ENCODE measurements at places on chromosomes 2 and 18. TPM values are rescaled to one million over a fixed set of nuclear protein-coding genes. Genes with fewer than 3 reads are reported as not detected.

DNA sequence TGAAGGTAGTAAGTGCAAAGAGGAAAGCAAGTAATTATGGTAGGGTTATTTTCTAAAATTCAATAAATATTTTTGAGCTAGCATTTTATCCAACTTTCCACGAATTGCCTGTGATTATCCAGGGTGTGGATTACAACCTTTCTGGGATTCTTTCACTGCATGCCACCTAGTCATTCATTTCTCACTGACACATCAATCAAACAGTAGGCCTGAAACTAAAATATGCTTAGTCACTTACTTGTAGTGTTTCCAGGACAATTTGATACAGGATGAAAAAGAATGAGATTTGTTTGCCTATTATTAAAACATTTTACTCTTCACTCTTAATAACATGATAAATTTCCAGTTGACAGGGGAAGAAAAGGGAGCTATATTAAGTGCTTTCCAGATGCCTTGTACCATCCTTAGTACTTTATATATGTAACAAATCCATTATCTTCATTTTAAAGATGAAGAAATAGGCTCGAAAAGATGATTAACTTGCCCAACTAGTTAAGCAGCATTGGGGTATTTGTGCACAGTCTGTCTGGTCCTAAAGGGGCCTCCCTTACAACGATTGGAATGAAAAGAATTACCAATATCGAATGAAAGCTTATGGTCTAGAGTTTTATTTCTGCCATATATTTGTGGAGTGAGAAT, 70.4 kb downstream of the KCTD1 start:
- H3K36me3 ChIP-seq: no peaks in the 10 kb centered on the region
- no peak for DNase-seq
- H3K4me3 ChIP-seq: no peak overlapping the region
- no peak overlapping the region for H3K27ac ChIP-seq

DNA sequence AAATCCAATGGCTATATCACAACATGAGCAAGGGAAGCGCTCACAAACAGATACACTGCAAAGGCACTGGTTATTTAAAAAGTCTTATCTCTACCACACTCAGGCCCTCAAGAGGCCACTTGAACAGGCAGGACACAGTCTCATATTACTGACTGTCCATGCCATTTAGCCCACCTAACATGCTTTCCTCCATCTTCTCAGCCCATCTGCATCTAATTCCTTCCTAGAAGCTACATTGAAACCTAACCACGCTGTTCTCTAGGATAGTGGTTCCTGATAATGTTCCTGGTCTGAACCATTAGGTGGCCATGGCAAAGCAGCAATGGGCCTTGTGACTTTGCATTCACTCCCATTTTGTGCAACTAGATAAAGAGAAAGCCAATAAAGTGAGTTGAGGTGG, 22.5 kb upstream of the NEB start:
- H3K4me1 ChIP-seq: no peaks in the 10 kb centered on the region
- no peak overlapping the region for H3K4me3 ChIP-seq
- H3K36me3 ChIP-seq: no peaks in the 10 kb centered on the region
- H3K27me3 ChIP-seq: no peaks in the 10 kb centered on the region
- H3K27ac ChIP-seq: no peak overlapping the region

DNA sequence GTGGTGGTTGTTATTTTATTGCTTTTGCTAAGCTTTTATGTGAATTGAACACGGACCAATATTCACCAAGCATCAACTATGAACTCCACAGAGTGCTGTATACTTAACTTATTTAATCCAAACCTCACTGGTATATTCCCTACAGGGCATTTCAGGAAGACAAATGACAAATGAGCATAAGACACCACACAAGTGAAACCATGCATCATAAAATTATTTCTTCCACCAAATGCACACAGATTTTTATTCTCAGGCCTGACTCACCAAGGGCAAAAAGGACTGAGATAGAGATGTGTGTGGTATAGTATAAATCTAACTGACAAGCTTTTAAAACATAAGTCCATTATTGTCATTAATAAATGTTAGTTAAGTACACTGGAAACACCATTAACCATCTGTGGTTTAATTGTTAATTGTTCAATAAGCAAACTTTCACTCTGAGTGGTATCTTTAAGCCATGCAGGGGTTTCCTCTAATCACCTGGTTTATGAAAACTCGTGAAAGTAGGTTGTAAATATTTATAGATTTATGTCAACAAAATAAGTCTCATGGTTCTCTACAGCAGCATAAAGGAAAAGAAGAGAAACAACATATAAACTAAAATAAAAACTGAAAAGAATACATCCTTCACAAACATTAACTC, 77.6 kb upstream of the CRIM1 start:
- no peaks in the 10 kb centered on the region for H3K27me3 ChIP-seq
- no peaks in the 10 kb centered on the region for H3K4me1 ChIP-seq
- H3K36me3 ChIP-seq: no peaks in the 10 kb centered on the region
- H3K4me3 ChIP-seq: no peak overlapping the region
- no peak overlapping the region for H3K27ac ChIP-seq

The CPSF3 gene
- 28.7 TPM for total RNA-seq

GRCh38 chr2:175597286-175597685, 404.8 kb downstream of the LNPK start:
- H3K4me3 ChIP-seq: no peak overlapping the region
- no peak for DNase-seq
- H3K27ac ChIP-seq: no peak overlapping the region
- H3K4me1 ChIP-seq: no peaks in the 10 kb centered on the region
- no peaks in the 10 kb centered on the region for H3K36me3 ChIP-seq
- no peaks in the 10 kb centered on the region for H3K27me3 ChIP-seq

The NIF3L1 gene
- 8.8 TPM for total RNA-seq

DNA sequence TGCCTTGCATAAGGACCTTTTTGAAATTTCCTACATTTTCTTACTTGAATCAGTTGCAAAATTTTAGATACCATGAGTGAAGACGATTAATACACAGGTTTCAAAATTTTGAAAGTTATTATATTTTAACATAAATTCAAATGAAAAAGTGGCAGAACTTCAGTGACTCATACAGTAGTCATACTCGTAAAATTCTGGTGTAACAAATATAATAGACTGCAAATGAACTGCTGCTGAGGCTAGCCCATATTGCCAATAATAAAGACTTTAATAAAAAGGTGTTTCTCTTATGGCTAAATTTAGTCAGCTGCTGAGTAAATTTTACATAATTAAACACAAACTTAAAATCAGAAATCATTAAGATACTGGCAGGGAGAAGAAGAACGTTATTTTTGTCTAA, 36.9 kb downstream of the MSH6 start:
- H3K4me1 ChIP-seq: no peaks in the 10 kb centered on the region
- H3K36me3 ChIP-seq: peaks cover 74% of the 10 kb centered on the region
- H3K27me3 ChIP-seq: no peaks in the 10 kb centered on the region

DNA sequence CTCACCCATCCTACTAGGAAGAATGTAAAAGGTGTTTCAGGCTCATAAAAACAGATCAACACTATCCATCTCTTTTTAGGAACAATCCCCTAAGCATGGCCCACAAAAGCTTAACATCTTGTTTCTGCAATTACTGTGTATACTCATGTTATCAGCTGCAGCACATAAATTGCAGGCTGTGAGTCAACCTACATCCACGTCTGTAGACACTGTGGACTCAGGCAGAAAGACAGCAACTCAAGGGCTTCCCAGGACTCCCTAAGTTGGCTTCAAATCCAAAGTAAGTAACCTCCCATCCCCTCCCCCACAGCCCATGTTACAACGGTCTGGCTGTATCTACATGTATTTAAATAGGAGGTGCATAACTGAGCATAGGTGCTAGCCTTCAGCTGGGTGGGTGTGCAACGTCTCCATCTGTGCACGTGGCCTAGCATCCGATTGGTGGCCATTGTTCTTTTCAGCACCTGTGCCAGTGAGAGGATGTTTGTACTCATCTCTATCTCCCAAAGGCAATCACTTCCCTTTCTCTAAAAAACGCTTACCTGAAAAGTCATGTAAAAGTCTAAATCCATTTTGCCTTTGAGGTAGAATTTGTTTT, 30.1 kb downstream of the UXS1 start:
- H3K4me3 ChIP-seq: no peak overlapping the region
- DNase-seq: peak; percentile 19
- no peaks in the 10 kb centered on the region for H3K36me3 ChIP-seq
- H3K27me3 ChIP-seq: no peaks in the 10 kb centered on the region
- peaks cover 28% of the 10 kb centered on the region for H3K4me1 ChIP-seq

The CFC1 gene
- not detected for total RNA-seq

GRCh38 chr18:12630136-12630535, 27.8 kb downstream of the SPIRE1 start:
- H3K27me3 ChIP-seq: no peaks in the 10 kb centered on the region
- DNase-seq: no peak
- no peaks in the 10 kb centered on the region for H3K36me3 ChIP-seq
- no peak overlapping the region for H3K4me3 ChIP-seq
- no peak overlapping the region for H3K27ac ChIP-seq

DNA sequence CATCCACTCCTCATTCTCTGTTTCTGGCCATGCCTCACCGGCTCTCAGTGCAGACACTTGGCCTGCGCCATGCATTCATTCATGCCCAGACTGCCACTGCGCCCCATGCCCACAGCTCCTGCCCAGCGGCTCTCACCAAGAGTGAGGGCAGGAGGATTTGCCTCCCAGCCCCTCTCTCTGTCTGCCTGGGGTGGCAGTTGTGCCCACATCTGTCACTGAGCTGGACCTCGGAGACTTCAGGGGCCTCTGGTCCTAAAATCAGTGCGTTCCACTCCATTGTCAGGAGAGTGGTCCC, 75.1 kb downstream of the CIB4 start:
- H3K4me1 ChIP-seq: peaks cover 10% of the 10 kb centered on the region
- no peak overlapping the region for H3K27ac ChIP-seq
- H3K4me3 ChIP-seq: no peak overlapping the region
- H3K27me3 ChIP-seq: peaks cover 21% of the 10 kb centered on the region

- no peak overlapping the region for H3K4me3 ChIP-seq
- no peaks in the 10 kb centered on the region for H3K27me3 ChIP-seq
- no peaks in the 10 kb centered on the region for H3K36me3 ChIP-seq
Observed at GRCh38 chr2:168316073-168316440, 68.7 kb upstream of the STK39 start.

DNA sequence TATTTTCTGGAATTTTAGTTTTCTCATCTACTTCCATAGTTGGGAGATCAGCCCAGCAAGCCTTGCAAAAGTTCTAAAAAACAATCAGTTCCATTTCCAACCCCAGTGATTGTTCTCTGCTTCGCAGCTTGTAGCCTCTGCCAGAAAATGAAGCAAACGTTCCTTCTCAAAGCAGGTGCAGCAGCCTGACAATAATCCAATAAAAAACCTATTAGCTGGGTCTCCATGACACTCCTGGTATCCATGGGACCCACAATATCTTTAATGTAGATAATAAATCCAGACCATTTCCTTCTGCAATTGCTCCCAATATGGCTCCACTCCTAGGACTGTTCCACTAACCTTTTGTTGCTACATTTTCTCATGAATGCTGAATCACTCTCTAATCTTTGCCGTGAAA, 140.8 kb upstream of the SETBP1 start:
- H3K36me3 ChIP-seq: no peaks in the 10 kb centered on the region
- H3K27me3 ChIP-seq: no peaks in the 10 kb centered on the region
- no peak overlapping the region for H3K27ac ChIP-seq

- no peak overlapping the region for H3K4me3 ChIP-seq
- DNase-seq: no peak
- no peaks in the 10 kb centered on the region for H3K4me1 ChIP-seq
- H3K27ac ChIP-seq: no peak overlapping the region
- H3K27me3 ChIP-seq: no peaks in the 10 kb centered on the region
Observed at GRCh38 chr18:38996056-38996455, 1430.5 kb upstream of the CELF4 start.

DNA sequence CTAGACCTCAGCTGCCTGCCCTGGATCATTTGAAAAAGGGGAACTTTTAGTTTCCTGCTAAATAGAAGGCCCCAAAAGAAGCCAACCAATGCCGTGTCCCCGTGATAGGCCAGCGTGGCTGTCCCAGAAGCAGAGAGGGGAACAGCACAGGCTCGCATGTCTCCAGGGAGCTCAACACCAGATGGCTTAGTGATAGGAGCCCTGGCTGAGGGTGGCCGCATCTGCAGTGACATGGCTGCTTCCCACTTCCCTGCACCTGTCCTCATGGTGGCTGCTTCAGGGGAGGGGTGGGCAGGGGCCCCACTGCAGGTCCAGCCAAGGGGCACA, 79.6 kb downstream of the MBP start:
- no peaks in the 10 kb centered on the region for H3K27me3 ChIP-seq
- peaks cover 66% of the 10 kb centered on the region for H3K4me1 ChIP-seq
- H3K27ac ChIP-seq: peak overlapping the region; percentile 92

DNA sequence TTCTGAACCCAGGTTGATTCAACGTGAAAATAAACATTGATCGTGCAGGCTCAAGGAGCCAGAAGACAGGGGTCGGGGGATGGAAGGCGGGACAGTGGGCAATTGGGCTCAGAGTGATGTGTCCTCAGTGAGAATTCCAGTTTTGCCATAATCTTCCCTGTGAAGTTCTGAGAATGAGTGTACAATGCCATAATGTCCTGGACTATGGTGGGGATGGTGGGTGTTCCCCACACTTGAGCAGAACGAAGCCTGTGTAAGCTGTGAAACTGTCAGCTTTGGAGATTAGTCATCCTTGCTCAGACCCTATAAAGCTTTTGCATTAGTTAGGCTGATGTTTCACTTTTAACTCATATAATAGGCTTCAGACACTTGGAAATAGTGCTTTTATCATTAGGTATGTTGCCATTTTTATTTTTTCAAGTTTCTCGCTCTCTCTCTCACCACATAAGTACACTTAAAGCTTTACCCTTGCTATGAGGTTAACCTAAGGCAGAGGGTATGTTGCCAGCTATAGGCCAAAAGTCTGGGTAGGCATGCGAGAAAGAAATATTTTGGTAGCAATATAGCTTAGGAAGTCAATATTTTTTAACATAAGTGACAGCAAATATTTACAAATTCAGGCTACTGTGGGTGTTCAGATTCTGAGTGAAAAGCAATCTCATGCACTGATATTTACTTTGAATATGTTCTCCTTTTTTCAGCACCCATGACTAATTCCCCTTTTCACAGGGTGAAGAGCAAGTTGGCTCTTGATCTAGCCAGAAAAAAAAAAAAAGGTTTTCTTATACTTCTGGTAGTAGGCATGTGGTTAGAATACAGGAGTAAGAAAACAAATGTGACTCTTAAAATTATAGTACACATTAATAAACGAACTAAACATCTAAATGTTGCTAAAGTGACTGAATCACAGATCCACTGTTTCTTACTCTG, 47.2 kb downstream of the CDC42EP3 start:
- H3K27ac ChIP-seq: peak overlapping the region; percentile 75
- DNase-seq: peak; percentile 67
- H3K4me1 ChIP-seq: peaks cover 41% of the 10 kb centered on the region
- H3K27me3 ChIP-seq: no peaks in the 10 kb centered on the region

DNA sequence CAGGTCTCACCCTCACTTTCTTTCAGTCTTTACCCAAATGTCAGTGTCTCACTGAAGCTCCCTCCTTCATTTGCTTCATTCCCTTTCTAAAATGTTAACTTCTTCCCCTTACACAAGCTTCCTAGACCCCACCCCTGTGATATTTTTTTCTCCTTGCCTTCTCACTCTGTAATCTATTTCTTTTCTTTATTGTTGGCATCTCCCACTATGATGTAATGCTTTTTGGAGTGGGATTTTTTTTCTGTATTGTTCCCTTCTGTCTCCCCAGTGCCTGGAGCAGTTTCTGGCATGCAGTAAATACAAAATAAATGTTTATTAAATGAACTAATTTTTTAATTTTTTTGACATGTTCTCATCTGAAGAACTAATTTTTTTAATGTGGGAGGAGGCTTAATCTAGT, 55.9 kb upstream of the MAP3K20 start:
- H3K27me3 ChIP-seq: peaks cover 2% of the 10 kb centered on the region
- no peak overlapping the region for H3K27ac ChIP-seq
- H3K4me1 ChIP-seq: no peaks in the 10 kb centered on the region
- DNase-seq: no peak

Measured in natural killer cell (primary cell).